Stimulated activated CD4-positive, alpha-beta T cell treated with anti-CD3 and anti-CD28 coated beads, Interleukin-1b, Interleukin-23, amount 100 ng/mL, for 1 hour (primary cell): ENCODE measurements at places on chromosomes 5 and 9.

- no peak for DNase-seq
Measured at GRCh38 chr9:112327718-112328450, 5.5 kb downstream of the PTBP3 start.

DNA sequence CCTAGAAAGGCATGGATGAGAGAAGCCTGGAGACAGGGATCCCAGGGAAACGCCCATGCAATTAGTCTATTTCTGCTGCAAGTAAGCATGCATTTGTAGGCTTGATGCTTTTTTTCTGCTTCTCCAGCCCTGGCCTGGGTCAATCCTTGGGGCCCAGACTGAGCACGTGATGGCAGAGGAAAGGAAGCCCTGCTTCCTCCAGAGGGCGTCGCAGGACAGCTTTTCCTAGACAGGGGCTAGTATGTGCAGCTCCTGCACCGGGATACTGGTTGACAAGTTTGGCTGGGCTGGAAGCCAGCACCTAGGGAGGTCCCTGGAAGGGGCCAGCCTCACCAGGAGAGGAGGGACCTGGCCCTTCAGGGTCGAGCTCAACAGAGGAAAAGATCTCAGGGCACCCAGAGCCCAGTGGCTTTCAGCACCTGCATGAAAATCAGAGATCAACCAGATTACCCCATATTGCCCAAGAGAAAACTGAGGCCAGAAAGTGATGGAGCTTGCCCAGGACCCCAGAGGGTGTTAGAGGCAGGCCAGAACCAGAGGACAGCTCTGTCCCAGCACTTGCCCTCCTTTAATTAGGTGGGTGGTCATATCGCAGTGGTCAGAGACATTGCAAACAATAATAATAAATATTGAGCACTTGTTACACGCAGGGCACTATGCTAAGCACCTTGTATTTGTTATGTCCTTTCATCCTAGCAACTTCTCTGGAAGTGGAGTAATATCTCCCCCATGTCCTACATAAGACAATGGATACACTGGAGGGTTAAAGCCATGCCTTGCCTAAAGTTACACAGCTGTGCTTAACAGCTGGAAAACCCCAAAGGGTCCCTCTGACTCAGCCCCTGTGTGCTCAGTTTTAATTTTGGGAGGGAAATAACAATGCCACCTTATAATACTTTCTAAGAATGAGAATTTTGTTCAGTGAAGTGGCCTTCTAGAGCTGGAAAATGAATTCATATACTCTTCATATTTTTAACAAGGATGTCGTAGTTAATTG, 67.1 kb downstream of the KLF4 start:
- DNase-seq, result no peak

- no peak for DNase-seq
Measured at GRCh38 chr9:117860849-117861248, 156.6 kb downstream of the TLR4 start.

DNA sequence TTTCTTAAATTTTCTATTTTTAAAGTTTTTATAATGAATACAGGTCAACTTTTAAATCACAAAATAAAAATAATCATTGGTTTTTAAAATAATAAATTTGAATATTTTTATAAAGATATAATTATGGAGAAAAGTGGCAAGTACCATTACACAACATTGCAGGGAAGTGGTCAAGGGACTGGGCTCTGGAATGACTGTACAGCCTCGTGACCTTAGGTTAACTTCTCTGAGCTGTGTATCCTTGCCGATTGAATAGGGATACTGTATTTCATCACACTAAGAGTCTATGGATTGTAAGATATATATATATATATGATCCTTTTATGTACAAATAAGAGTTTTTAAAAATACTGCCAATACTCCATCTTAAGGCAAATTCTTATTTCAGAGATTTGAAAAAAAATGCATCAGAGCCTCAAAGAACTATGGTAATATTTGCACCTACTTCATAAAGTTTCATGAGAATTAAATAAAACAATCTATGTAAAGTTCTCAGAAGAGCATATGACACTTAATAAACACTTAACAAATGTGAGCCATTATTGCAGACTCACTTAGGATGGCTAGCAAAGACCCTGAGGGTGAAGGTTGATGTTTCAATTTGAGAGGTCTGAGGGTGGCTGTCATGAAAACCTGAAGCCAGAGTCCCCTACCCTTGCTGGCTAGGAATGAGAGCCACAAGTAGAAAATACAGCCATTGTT, 136.5 kb downstream of the CCDC192 start:
- no peak for DNase-seq

- peak; percentile 15 for DNase-seq
Measured at GRCh38 chr9:31519011-31519410, 865.4 kb upstream of the ACO1 start.
